ENCODE measurements at places on chromosomes 7 and 10. TPM values are rescaled to one million over a fixed set of nuclear protein-coding genes. Genes with fewer than 3 reads are reported as not detected.
A peak's percentile ranks its signal among the peaks of the same experiment; 100 is the strongest.

- no peak for DNase-seq
These were observed 47.0 kb upstream of the AKR1C1 start for GRCh38 chr10:4916086-4916716.

DNA sequence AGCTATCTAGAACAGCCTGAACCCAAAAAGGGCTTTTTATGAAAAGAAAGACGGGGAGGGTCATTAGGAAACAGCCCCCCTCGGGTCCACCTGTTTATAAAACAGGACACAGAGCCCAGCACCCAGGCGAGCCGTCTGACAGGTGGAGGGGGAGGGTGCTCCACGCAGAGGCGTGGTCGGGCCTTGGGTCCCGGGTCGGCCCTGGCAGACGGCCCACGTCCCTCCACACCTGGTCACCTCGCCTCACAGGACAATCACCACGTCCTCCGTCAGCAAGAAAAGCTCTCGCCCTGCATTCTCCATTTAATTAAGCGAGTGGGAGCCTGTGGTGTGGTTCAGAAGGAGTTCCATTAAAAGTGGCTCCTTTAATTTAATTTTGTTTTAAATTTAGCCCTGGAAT, 42.3 kb upstream of the FOXL3 start:
- DNase-seq: no peak

- peak; percentile 26 for DNase-seq
These were observed 64.6 kb upstream of the ELN start for GRCh38 chr7:73963252-73963822.

- no peak for DNase-seq
These were observed 103.2 kb downstream of the CNNM2 start for GRCh38 chr10:103021150-103021899.

GRCh38 chr10:105644091-105644490, 1003.0 kb downstream of the SORCS3 start:
- DNase-seq: no peak

DNA sequence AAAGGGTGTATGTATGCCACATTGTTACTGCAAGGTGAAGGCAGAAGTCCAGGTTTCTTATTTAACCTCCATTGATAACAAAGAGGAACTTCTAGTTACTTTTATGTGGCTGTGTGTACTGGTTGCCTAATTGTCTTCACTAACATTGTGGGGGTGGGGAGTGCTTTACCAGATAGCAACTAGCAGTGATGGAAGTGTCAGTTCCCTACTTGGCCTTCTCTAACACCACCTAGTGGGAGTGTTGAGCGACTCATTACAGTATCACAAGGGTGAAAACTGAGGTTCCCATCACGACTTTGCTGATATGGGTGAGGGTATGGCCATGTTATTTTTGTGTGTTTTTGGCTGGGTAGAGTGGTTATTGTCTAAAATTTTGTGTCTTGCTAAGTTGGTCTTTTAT, 274.4 kb downstream of the THSD7A start:
- DNase-seq: peak; percentile 31

DNA sequence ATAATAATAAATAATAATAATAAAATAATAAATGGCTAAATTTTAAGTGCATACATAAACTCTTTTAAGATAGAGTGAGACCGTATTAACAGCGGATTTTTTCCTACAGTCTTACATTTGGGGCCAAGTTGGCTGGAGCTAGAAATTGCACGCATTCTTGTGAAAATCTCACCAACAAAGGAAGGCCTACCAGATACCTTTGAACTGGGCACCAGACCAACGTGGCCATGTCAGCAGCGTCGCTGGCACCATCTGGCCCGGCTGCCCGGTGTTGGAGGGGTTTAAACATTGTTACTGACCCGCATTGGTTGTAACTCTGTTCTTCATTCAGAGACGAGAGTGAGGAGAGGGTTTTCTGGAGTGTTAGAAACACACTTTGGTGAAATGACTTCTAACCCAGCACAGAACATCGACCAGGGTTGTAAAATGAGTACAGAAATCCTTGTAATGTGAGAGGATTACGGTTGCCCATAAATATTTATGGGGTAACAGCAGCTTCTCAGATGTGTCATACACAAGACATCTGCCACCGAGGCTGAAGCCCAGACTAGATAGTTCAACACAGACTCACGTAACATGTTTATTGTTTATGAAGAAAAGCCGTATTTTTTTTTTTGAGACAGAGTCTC, 34.6 kb upstream of the UNCX start:
- DNase-seq: peak; percentile 88

GRCh38 chr7:71272509-71273490, 140.9 kb downstream of the GALNT17 start:
- no peak for DNase-seq

DNA sequence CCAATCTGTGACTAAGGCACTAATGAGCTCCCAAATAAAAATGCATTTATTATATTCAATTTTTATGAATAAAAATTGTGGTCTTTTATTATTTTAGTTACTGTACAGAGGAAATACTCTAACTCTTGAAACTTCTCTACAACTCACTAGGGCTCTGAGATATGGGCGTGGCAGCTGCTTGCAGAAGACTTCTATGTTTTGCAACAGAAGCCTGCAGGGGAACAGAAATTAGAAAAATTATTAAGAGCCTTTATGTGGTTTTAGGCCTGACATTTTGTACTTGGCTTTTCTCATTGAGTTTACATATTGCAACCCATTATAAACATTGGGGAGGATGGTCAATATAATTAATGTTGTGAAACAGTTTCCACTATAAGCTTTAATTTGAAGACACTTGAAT, 581.4 kb downstream of the TNS3 start:
- peak; percentile 3 for DNase-seq

DNA sequence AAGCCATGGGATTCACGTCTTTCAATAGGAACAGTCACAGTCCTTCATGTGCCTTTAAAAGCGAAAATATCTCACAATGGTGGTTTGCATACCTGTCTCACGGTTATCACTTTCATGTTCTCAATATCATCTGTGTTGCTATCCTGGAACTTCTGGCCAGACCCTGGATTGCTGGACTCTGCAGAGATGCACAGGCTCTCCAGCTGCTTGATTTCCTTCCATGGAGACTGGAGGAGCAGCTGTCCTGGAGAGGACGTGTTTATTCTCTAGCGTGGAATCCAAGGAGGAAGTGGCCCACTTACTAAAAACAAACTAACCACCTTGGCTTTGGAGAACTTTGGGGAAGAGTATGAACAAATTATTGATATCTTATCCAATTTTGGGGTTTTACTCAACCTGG, 16.5 kb downstream of the BTBD16 start:
- no peak for DNase-seq

The SOSTDC1 gene
- total RNA-seq: not detected

The PSMA2 gene
- total RNA-seq: 309 TPM

The TAS2R4 gene
- total RNA-seq: 0.20 TPM

The GNGT1 gene
- not detected for total RNA-seq

The HYAL4 gene
- total RNA-seq: not detected

The MYPN gene
- total RNA-seq: 30.8 TPM

The GATA3 gene
- 2.3 TPM for total RNA-seq

The LZTS2 gene
- 25.8 TPM for total RNA-seq

Measured in M059J (cell line).